ENCODE measurements at places on chromosomes 3 and 15.

GRCh38 chr3:8665407-8665896, 20.9 kb upstream of the SSUH2 start:
- no peak for DNase-seq

GRCh38 chr3:52204337-52205073, 6.5 kb downstream of the ALAS1 start:
- DNase-seq: no peak

- DNase-seq: no peak
Observed at GRCh38 chr3:173584093-173584837, 186.7 kb downstream of the NLGN1 start.

- no peak for DNase-seq
Observed at GRCh38 chr3:41159588-41160189, 39.6 kb upstream of the CTNNB1 start.

DNA sequence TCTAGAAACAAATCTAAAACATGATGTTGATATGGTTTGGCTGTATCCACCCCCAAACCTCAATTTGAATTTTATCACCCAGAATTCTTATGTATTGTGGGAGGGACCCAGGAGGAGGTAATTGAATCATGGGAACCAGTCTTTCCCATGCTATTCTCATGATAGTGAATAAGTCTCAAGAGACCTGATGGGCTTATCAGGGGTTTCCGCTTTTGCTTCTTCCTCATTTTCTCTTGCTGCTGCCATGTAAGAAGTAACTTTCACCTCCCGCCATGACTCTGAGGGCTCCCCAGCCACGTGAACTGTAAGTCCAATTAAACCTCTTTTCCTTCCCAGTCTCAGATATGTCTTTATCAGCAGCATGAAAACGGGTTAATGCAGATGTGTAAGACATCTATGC, 232.7 kb upstream of the ONECUT1 start:
- no peak for DNase-seq

DNA sequence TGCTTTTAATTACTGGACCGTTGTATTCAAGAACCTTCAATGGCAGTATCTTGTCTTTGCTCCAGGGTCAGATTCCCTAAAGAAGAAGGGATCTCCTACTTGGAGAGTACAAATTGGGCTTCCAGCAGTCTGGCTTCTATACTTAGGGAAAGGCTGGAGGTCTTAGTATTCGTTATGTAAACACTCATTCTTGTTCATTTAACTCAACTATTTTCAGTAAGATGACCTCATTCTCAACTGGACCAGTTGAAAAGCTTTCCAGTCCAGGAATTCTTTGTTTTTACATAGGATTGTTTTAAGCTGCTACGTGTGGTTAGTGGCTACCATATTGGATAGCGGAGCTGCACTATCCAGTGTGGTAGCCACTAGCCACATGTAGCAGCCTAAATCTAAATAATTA, 4.6 kb downstream of the SENP5 start:
- no peak for DNase-seq

GRCh38 chr3:45618081-45618509, 23.5 kb downstream of the LIMD1 start:
- no peak for DNase-seq

- no peak for DNase-seq
Observed at GRCh38 chr3:81270603-81271379, 490.7 kb downstream of the GBE1 start.

DNA sequence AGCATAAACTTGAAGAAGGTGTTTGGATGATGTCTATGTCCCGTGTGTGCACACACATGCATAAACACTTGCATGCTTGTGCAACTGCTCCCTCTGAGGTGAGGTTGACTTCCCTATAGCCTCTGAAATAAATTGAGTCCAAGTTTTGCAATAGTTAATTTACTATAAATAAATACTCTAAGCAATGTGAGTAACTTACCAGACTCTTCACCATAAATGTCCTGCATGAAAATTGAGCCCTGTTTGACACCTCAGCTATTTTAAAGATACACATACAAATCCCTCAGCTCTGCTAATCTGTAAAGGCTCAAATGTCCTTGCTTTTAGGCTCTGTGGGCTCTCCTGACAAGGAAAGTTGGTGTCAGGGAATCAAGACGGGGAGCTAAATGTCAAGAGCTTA, 37.1 kb downstream of the GJD2 start:
- DNase-seq: no peak

- no peak for DNase-seq
Observed at GRCh38 chr3:17349093-17349492, 393.3 kb downstream of the TBC1D5 start.

DNA sequence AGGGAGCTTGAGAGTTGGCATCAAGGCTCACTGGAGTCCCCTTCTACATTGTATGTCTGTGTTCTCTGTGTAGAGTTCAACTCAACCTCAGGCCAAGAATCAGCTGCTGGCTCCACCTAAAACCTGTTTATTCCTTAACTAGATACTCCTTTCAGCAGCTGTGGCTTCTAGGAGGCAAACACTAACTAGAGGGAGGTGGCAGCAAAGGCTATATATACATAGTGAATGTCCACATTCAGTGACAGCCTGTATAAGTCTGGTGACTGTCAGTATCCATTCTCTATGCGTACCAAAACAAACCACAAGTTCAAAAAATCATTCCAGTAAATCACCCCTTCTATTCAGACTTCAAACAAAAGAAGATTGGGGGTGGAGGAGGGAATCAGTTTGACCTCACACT, 184.3 kb downstream of the CDIN1 start:
- no peak for DNase-seq

DNA sequence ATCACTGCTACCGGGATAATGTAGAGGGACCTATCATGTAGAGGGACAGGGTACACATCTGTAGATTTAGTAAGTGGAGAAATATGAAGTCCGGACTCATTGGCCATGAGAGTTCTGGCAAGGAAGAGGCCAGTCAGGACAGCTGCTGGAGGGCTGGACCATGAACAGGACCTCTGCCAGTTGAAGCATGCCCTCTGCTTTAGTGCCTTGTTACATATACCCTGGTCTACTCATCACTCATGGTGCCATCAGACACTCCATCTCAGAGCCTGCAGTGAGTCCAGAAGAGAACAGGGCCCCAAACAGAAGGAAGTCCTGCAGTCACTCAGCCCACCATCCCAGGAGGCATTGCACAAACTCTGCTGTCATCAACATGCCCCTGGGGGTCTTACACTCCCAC, 54.7 kb upstream of the CA12 start:
- DNase-seq: no peak

GRCh38 chr15:75425966-75426500, 25.5 kb downstream of the SIN3A start:
- no peak for DNase-seq

- DNase-seq: peak; percentile 6
Observed at GRCh38 chr15:57705746-57706404, 639 bp upstream of the POLR2M start.

DNA sequence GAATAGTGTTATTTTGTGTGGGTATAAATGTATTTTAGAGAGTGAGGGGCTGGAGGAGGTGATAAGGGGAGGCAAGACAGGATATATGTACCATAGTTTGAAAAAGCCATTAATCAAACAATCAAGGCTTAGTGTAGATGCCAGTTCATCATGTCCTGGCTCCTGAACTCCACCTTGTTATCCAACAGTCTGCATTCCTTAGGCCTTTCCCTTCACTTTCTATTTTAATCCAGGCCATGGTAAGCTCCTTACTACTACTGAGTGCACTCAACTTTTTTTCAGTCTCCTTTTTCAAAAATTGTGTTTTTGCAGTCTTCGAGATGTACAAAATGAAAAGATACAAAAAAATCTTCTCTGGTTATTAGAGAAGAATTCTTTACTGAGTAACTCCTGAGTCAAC, 700.5 kb upstream of the NAALADL2 start:
- no peak for DNase-seq

GRCh38 chr15:69979262-69979661, 118.5 kb downstream of the TLE3 start:
- DNase-seq: no peak

- no peak for DNase-seq
Observed at GRCh38 chr3:46383951-46384330, 13.2 kb downstream of the CCR5 start.

GRCh38 chr3:61650719-61651410, 89.5 kb downstream of the PTPRG start:
- DNase-seq: no peak

- DNase-seq: no peak
Observed at GRCh38 chr3:55515550-55516246, 28.6 kb upstream of the WNT5A start.

GRCh38 chr15:88874684-88875083, 20.7 kb downstream of the HAPLN3 start:
- DNase-seq: no peak

GRCh38 chr3:8778475-8778874, 9.1 kb upstream of the OXTR start:
- DNase-seq: no peak

DNA sequence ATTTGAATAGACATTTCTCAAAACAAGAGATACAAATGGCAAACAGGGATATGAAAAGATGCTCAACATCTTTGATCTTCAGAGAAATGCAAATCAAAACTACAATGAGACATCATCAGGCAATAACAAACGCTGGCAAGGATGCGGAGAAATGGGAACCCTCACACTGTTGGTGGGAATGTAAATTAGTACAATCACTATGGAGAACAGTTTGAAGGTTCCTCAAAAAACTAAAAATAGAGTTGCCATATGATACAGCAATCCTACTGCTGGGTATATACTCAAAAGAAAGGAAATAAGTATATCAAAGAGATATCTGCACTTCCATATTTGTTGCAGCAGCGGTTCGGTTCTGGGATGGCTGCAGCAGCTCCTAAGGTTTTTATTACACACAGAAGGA, 16.8 kb upstream of the LARS2 start:
- no peak for DNase-seq

All from stimulated activated CD4-positive, alpha-beta T cell treated with anti-CD3 and anti-CD28 coated beads, Interleukin-4, amount 100 ng/mL, for 1 hour (primary cell).